Activated CD4-positive, CD25-positive, alpha-beta regulatory T cell (primary cell): ENCODE measurements at places on chromosomes 5 and 9.

- no peak for DNase-seq
Measured at GRCh38 chr9:129813661-129814060, 10.3 kb downstream of the TOR1A start.

DNA sequence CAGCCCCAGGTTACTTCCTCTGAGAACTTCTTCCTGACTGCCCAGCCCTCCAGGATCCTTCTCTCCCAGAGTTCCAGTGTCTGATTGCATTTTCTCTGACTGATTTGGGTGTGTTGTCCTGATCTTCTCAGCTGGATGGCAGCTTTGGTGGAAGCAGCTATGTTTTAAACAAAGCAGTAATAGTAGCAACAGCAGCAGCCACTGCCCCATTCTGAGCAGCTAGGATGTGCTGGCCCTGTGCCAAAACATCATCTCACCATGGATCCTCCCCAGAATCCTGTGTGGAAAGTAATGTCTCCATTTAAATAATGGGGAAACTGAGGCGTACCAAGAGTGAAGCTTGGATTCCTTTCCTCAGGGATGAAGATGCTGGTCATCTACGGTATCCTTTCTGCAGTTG is 46.4 kb upstream of the PSD2 start:
- no peak for DNase-seq

- no peak for DNase-seq
Measured at GRCh38 chr5:115624994-115625393, 842 bp downstream of the TMED7 start.

DNA sequence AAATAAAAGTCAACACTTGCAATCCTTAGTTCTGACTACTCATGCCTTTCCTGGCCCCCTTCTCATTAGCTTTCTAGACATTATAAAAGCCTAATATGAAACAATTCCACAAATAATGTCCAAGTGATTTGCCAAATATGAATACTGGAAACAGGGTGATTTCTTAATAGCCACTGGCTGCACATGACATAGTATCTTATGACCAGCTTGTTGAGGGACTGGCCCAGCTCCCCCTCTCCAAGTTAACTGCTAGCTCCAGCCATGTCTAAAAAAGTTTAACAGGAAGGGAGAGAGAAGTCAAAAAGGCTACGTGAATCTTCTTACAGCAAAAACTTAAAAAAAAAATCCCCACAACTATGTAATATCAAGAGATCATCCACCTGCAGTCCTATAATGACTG is 1.5 kb downstream of the CERT1 start:
- no peak for DNase-seq

DNA sequence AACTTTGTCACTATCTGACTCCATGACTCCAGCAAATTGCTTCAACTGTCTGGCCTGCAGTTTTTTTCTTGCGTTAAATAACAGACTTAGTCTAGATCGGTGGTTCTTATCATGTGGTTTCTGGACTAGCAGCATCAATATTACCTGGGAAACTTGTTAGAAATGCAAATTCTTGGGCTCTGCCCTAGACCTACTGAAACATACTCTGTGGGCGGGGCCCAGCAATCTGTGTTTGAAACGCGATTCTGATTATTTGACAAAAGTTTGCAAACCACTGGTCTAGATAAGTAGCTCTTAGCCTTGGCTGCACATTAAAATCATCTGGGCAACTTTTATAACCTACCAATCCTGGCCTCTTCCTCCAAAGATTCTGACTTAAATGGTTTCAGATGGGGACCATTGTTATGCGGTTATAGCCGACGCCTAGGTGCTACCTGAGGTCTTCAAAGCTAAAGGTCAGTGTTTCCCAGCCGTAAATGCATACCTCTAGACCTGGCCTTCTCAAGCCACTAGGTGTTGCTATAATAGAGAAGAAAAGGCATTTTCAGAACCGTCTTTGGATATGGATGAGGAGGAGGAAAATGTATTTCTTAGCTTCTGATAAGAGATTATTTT is 74.0 kb downstream of the C9orf85 start:
- DNase-seq, result no peak

DNA sequence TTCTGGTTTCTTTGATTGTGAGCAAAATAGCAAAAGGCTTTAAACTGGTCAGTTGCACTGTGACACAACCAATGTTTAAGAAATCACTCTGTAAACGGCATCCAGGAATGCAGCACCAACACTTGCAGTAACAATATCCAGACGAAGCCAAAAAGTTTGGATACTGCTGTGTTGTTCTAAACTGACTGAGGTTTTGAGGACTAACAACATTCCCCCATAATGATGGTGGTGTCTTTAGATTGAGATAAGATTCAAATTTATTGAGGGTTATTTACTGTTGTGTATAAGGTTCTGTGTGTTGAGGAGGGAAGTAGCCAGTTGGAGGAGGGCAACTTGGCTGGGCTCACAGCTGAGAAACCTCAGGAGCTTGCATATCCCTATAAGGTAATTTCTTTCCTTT is 353.6 kb downstream of the BNC2 start:
- no peak for DNase-seq
